HFFc6 (cell line): ENCODE measurements at places on chromosomes 3 and 15.

GRCh38 chr3:71226565-71227269 lies 356.8 kb downstream of the FOXP1 start:
- no peaks in the 10 kb centered on the region; the same call in 1 of the 2 replicates for H3K27me3 ChIP-seq
- 0 out of 2 replicates have a peak, but pooled peaks cover 10% of the 10 kb centered on the region for H3K36me3 ChIP-seq
- H3K4me1 ChIP-seq = peaks cover 23% of the 10 kb centered on the region
- DNase-seq = no peak

- peaks cover 18% of the 10 kb centered on the region for H3K4me1 ChIP-seq
- H3K4me3 ChIP-seq = no peak overlapping the region
- peaks cover 24% of the 10 kb centered on the region for H3K36me3 ChIP-seq
- no peaks in the 10 kb centered on the region; the same call in 1 of the 2 replicates for H3K27me3 ChIP-seq
- no peak overlapping the region for H3K27ac ChIP-seq
Observed at GRCh38 chr3:119408243-119408950, 55.0 kb downstream of the TMEM39A start.

GRCh38 chr15:29182590-29182989 lies 87.0 kb downstream of the NSMCE3 start:
- peaks cover 13% of the 10 kb centered on the region for H3K4me1 ChIP-seq
- H3K36me3 ChIP-seq = peaks cover 4% of the 10 kb centered on the region; the same call in 1 of the 2 replicates
- peaks cover 3% of the 10 kb centered on the region for H3K27me3 ChIP-seq

GRCh38 chr3:45790596-45790995 lies 5.7 kb downstream of the SLC6A20 start:
- H3K4me3 ChIP-seq = no peak overlapping the region
- H3K4me1 ChIP-seq = no peaks in the 10 kb centered on the region
- peaks cover 68% of the 10 kb centered on the region for H3K27me3 ChIP-seq

DNA sequence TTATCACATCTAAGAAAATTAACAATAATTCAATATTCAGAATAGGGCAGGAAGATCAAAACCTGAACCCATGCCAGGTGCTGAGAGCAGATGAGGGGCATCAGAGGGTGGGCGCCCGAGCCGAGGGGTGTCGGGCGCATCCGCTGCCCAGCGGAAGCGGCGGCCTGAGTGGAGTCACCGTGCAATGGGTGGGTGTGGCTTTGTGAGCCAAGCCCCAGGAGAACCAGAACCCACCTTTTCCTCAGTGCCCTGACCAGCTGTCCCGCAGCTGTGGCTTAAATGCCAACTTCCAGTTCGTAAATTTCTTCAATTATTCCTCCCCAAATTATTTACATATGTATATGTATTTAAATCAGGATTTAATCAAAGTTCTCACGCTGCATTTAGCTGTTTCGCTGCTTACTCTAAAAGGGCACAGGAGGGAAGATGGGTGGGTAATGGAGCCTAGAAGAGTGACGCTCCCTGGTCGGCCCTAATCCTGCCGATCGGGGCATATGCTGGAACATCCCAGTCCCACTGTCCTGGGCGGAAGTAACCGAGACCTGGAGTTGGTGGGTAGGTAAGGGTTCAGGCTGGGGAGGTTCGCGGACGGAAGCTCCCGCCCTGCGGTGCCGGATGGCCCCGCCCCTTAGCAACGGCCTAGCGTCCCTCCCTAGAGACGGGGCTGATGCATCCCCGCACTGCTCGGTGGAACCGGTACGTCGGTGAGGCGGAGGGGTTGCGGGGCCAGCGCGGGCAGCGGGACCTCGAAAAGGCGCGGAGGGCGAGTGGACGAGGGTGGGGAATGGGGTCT lies 1.3 kb downstream of the DNAH1 start:
- H3K27ac ChIP-seq = no peak overlapping the region
- DNase-seq = no peak
- H3K4me1 ChIP-seq = peaks cover 19% of the 10 kb centered on the region
- H3K27me3 ChIP-seq = peaks cover 3% of the 10 kb centered on the region
- no peaks in the 10 kb centered on the region for H3K36me3 ChIP-seq

DNA sequence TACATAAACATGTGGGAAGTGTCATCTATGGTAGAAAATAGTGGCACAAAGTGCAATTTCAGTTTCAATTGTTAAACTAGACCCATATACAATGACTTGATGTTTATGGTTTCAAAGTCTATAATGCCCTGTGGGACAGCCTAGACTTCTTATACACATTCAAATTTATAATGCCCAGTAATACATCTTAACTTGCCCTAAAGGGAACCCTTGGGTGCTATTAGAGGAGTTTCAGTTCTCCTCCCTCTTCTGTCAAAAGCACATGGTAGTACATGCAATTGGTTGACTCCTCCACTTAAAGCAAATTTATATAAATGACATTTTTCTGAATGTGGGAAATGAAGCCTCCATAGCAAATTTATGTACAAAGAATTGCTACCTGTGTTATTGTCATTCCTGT lies 30.2 kb upstream of the OR5K4 start:
- H3K27ac ChIP-seq = no peak overlapping the region
- no peak overlapping the region for H3K4me3 ChIP-seq
- no peaks in the 10 kb centered on the region; the same call in 1 of the 2 replicates for H3K27me3 ChIP-seq
- H3K36me3 ChIP-seq = no peaks in the 10 kb centered on the region

DNA sequence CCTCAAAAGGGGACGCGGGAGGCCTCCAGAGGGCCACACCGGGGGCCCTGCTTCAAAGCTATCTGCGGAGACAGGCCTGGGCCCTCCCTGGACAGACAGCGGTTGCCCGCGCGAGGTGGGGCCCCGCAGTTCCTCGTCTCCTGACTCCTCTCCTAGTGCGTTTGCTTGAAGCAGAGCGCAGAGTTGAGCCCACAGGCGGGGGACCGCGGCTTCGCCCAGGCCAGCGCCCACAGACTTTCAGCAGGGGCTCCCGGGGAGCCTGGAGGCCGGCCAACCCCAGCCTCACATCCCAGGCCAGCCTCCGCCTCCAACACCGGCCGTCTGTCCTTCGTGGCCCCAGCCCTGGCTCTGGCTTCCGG lies 540 bp upstream of the ADAMTS7 start:
- peaks cover 18% of the 10 kb centered on the region for H3K27me3 ChIP-seq
- no peak for DNase-seq
- H3K27ac ChIP-seq = no peak overlapping the region

DNA sequence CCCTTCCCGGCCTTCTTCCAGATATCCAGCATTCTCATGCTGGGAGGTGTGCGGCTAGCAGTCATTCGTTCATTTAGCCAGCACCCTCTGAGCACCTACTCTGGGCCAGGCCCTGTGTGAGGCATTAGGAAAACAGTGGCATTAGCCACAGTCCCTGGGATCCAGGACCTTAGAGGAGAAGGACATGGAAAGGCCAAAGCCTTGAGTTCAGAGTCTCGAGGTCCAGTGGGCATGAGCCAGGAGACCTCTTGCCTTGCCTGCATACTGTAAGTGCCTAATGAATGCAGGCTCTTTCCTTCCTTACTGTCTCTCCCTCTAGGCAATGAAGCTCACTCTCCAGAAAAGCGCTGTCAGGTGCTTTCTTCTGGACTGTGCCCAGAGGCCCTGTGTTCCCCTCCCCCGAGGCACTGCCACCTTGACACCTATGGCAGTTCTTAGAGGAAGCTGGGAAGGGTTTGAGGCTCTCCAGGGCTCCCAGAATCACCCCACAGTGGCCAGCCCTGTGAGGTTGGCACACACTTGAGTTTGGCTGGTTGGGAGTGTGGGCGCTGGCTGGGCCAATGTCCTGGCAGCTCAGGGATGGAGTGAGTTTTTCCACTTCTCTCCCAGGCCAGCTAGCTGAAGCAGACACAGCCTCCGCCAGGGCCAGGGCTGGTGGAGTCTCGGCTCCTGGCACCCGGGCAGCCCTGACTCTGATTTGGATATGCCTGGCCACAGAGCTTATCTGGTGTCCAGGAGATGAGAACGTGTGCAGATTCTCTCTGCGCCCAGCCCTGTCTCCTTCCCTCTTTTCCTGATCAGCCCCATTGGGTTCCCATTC lies 5.4 kb downstream of the CORO2B start:
- H3K4me1 ChIP-seq = peaks cover 75% of the 10 kb centered on the region
- H3K4me3 ChIP-seq = no peak overlapping the region
- H3K27me3 ChIP-seq = no peaks in the 10 kb centered on the region; the same call in 1 of the 2 replicates

- no peak overlapping the region for H3K4me3 ChIP-seq
- H3K36me3 ChIP-seq = no peaks in the 10 kb centered on the region
- H3K27ac ChIP-seq = no peak overlapping the region
- H3K4me1 ChIP-seq = no peaks in the 10 kb centered on the region
- DNase-seq = no peak
Observed at GRCh38 chr15:26061248-26061647, 198.1 kb upstream of the ATP10A start.

DNA sequence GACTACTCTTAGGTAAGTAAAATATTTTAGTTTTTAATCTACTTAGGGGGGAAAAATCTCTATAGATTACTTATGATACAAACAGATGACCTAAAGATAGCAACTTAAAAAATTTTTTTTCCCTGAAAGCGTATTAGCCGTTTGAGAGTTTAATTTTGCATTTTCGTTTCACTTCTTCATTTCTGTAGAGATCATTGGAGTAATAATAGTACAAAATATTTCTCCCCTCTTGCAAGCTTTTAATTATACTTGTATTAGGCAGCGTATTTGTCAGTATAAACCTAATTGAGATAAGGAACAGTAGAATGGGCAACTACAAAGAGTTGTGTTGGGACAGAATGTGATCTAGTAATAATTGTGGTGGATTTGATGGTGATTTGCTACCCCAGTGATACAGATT lies 10.3 kb downstream of the SKIL start:
- H3K27ac ChIP-seq = no peak overlapping the region
- H3K4me1 ChIP-seq = peaks cover 51% of the 10 kb centered on the region
- no peak overlapping the region for H3K4me3 ChIP-seq
- peaks cover 23% of the 10 kb centered on the region for H3K36me3 ChIP-seq
- H3K27me3 ChIP-seq = no peaks in the 10 kb centered on the region

DNA sequence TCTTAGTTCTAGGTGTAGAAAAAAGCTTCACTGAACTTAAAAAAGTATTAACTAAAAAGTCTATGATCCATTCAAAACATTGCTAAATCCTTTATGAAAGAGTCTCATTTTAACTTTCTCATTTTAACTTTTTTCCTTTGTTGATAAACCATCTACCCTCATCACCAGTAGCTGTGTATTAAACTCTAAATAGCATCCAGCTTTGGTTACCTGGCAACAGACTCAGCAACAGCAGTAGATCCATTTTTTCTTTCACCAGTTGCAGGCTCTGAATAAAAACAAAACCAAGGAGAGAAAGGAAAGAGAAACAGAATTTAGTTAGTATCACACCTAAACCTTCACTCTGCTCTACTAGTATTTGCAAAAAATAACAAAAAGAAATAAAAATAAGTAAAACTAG lies 51.6 kb downstream of the TP53BP1 start:
- peak overlapping the region; percentile 96 for H3K27ac ChIP-seq
- peaks cover 11% of the 10 kb centered on the region for H3K36me3 ChIP-seq
- peak overlapping the region; percentile 51 for H3K4me3 ChIP-seq

GRCh38 chr15:92772626-92773244 lies 117.2 kb upstream of the FAM174B start:
- DNase-seq = no peak
- H3K27me3 ChIP-seq = peaks cover 3% of the 10 kb centered on the region; the same call in 1 of the 2 replicates
- no peaks in the 10 kb centered on the region for H3K36me3 ChIP-seq
- no peak overlapping the region for H3K27ac ChIP-seq
- H3K4me1 ChIP-seq = no peaks in the 10 kb centered on the region

GRCh38 chr3:81270603-81271379 lies 490.7 kb downstream of the GBE1 start:
- H3K4me3 ChIP-seq = no peak overlapping the region
- H3K27ac ChIP-seq = no peak overlapping the region
- DNase-seq = no peak
- no peaks in the 10 kb centered on the region for H3K36me3 ChIP-seq
- H3K4me1 ChIP-seq = peaks cover 10% of the 10 kb centered on the region

DNA sequence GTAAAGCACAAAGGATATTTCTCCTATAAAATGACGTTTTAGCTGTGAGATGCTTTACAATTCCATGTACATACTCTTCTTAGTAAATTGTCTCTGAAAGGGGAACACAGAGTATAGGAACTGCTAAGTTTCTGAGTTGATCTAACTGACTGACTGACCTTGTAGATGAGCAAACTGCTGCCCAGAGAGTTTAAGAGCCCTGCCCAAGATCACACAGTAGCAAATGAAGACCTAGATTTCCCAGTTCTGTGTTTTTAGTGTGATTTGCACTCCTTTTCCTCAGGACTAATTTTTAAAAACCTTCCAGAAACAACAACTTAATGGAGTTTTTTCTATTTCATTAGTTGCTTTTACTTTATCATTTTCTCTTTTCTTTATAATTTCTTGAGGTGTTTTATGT lies 247.7 kb downstream of the PDCD6IP start:
- no peak overlapping the region for H3K27ac ChIP-seq
- no peaks in the 10 kb centered on the region for H3K4me1 ChIP-seq
- no peak for DNase-seq
- no peak overlapping the region for H3K4me3 ChIP-seq
- no peaks in the 10 kb centered on the region for H3K36me3 ChIP-seq

DNA sequence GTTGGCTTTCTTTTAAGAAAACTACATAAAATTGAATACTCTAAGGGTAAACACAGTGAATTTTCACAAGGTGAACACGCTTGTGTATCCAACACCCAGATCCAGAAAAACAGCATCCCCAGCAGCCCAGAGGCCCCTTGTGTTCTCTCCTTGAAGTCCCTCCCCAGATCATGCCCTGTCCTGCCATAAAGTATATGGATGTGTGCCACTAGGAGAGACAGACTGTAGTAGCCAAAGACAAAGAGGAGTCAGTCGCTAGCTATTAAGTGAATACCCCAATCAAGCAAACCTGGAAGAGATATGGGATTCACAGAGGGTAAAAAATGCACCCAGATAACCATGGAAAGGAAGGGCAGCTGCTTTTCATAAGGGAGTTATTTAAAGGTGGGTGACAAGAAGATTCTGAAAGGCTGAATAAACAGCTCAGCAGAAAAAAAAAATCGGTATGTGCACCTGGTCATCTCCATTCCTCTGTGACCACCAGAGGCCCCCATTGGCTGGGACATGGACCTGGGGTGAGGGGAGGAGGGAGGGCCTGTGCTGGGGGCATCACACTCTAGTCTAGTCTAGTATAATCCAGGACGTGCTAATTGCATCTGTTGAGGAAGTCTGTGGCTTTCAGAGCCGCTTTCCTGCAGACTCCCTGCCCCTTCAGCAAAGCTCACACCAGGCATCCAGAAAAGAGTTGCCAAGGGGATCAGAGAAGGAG lies 167.3 kb upstream of the NDN start:
- no peak overlapping the region for H3K27ac ChIP-seq
- no peak overlapping the region for H3K4me3 ChIP-seq
- H3K27me3 ChIP-seq = peaks cover 1% of the 10 kb centered on the region
- no peak for DNase-seq
- H3K36me3 ChIP-seq = peaks cover 3% of the 10 kb centered on the region

DNA sequence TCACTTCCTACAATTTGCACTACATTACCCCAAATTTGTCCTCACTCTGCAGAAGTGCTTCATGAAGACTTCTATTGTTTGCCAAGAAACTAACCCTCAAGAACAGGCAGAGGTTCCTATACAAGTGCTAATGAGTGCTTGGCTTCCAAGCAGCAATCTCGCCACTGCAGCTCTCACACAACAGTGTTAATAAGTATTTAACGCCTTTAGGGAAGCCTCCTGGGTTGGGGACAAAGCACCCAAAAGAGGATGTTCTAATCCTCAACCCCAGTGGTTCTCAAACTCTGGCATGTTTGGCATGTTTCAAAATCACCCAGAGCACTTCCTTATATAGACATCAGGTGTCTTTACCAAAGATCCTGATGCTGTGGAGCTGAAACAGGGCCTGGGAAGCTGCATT lies 64.6 kb downstream of the ZIC4 start:
- no peak overlapping the region for H3K27ac ChIP-seq
- peaks cover 6% of the 10 kb centered on the region; the same call in 1 of the 2 replicates for H3K4me1 ChIP-seq
